Activated CD4-positive, alpha-beta T cell treated with anti-CD3 and anti-CD28 coated beads, Interleukin-2, amount 50 U/mL, for 24 hours (primary cell): ENCODE measurements at places on chromosomes 1 and 21.

DNA sequence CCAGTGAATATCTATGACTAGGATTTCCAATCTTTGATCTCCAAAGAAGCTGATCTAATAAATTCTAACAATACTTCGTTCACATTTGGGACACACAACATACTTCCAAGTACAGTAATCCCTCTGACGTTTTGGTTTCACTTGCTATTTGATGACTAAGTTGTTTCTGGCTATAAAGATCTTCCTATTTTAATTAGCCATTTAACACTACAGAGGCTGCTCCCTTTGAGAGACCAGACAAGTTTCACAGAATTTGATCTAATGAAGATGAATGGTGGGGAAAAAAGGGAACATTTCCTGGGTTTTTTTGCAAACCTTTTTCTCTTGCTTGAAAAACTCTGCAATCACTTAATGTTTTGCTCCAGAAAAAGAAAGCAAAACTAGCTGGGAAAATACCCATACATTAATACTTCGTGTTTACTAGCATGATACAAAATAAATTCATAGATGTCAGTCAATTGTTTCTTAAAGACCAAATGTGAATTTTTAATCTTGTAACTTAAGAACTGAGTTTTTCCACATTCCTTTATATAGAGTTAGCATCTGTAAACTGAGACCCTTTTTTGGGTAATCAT is 28.0 kb upstream of the GLIS1 start:
- DNase-seq = no peak

GRCh38 chr1:206455666-206456344 is 14.5 kb upstream of the IKBKE start:
- DNase-seq = no peak

- DNase-seq = no peak
Measured at GRCh38 chr1:153597206-153597605, 15.7 kb downstream of the S100A16 start.

DNA sequence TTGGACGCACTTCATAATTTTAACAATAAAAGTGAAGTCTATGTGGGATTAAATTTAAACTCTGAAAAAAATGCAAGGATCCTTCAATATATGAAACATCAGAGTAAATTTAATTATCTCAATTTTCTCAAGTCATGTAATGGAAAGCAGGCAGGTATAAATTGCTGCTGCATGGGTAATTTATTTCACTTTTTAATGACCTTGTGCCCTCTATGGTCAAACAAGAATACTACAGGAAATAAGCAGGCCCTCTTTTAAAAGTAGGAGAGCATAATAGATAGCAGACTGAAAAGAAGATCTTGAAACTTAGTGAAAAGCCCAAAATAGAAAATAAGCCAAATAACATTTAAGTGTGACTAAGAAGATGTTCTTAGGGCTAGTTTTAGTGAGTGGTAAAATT is 22.9 kb downstream of the BCAS2 start:
- no peak for DNase-seq

DNA sequence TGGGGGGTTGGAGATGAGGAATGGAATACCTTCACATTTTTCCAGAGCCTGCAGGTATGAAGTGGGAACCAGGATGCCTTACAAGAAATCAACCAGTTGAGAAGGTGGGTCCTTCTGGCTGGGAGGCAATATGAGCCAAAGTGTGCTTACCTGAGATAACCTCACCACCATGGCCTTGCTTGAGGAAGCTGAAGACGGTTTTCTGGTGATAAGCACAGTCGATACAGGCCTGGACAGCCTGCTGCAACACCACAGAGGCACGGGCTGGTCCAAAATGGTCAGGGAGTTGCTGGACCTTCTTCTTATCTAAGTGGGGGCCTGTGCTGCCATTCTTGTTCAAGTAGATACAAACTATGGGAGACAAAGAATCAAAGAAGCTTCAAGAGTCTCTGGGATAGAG is 27.0 kb upstream of the SLFNL1 start:
- DNase-seq = no peak

GRCh38 chr21:33236013-33236686 is 6.4 kb downstream of the IFNAR2 start:
- no peak for DNase-seq

- no peak for DNase-seq
Measured at GRCh38 chr1:240073097-240073496, 18.6 kb upstream of the FMN2 start.

GRCh38 chr1:179322557-179322956 is 29.0 kb downstream of the SOAT1 start:
- DNase-seq = no peak

- DNase-seq = no peak
Measured at GRCh38 chr1:108962681-108963051, 618 bp downstream of the CLCC1 start.

DNA sequence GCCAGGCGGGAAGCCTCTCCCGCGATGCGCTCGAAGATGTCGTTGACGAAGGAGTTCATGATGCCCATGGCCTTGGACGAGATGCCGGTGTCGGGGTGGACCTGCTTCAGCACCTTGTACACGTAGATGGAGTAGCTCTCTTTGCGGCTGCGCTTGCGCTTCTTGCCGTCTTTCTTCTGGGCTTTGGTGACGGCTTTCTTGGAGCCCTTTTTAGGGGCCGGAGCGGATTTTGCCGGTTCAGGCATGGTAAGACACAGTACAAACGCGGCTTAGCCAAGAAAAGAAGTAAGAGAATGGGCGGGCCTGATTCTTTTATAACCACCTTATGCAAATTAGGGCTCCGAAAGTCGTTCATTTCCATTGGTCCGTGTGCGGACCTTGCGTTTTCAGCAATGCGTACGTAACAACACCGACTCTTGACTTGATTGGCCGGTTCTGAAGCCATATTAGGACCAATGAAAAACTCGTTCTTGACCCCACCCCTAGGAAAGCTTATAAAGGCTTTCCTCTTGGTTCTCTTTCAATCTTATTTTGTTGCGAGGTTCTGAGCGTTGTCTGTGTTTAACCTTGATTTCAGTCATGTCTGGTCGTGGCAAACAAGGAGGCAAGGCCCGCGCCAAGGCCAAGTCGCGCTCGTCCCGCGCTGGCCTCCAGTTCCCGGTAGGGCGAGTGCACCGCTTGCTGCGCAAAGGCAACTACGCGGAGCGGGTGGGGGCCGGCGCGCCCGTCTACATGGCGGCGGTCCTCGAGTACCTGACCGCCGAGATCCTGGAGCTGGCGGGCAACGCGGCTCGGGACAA is 12.8 kb upstream of the BOLA1 start:
- peak; percentile 90 for DNase-seq

GRCh38 chr1:110581682-110582145 is 24.4 kb downstream of the KCNA2 start:
- no peak for DNase-seq

DNA sequence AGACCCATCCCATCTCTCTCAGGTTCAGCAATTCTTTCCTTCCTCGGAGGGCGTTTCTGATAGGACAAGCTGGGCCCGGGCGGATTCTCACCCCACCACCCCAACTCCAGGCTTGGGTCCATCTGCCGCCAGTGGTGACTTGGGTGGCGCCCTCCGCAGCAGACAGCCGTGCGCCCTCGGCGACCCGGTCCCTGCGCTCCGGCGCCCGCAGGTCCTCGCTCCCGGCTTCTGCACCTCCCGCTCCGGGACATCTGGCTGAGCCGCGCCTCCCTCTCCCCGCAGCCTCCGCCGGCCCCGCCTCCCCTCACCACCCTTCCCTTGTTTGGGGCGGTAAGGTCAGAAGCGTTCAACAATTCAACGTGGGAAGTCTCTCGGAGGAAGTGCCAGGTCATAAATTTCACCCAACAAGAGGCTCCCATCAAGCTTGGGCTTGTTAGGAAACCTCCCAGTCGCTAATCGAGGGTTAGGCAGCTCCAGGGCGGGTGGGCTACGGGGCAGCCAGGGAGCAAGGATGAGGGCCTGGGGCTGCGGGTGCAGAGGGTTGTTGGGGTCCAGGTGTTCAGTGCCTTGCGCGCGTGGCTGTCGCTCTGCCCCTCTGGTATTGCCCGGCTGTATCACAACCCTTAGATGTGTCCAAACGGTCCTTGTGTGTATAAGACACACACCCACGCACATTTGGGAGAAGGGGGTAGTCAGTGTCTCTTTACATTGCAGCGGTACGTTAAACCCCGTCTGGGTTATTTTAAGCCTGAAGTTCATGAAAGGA is 39.8 kb downstream of the OLIG1 start:
- no peak for DNase-seq

DNA sequence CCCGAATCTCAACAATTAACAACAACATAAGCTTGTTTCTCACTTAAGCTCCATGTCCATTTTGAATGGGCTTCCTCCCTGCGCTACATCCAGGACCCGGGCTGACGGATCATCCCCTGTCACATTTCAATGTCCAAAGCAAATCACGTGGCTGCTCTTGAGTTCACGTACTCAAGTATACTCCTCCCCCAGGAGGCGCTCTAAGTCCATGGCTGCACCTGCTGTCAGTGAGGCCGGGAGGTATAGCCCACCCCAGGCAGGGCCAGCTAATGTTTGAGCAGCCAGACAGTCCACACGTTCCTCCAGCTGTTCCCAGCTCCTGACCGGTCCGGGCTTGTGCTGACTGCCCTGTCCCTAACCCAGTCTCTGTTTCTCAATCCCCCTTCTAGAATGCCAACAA is 220.8 kb downstream of the SLC35F3 start:
- peak; percentile 4 for DNase-seq

DNA sequence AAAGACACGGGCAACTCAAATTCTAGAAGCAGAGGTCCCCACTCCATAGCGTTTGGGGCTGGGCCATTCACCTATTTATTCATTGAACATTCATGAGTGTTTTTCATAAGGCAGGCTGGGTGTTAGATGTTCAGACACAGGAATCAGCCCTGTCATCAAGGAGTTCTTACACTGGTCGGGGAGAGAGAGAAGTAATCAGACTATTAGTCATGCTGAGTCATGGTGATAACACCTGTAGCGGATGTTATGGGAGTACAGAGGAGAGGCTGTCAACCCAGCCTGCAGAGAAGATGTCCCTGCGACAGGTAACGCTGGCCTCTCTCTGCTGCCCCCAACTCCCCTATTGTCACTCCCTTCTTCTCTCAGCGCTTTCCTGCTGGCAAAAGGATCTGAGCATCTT is 17.2 kb downstream of the LY9 start:
- DNase-seq = peak; percentile 28

DNA sequence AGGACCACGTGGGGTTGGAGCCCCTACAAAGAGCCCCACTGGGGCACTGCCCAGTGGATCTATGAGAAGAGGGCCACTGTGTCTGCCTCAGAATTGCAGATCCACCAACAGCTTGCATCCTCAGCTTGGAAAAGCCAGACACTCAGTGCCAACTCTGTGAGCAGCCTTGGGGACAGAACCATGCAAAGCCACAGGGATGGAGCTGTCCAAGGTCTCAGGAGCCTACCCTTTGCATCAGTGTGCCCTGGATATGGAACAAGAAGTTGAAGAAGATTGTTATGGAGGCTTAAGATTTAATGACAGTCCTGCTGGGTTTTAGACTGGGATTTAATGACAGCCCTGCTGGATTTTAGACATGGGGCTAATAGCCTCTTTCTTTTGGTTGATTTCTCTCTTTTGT is 1670.9 kb downstream of the PLA2G4A start:
- DNase-seq = no peak

DNA sequence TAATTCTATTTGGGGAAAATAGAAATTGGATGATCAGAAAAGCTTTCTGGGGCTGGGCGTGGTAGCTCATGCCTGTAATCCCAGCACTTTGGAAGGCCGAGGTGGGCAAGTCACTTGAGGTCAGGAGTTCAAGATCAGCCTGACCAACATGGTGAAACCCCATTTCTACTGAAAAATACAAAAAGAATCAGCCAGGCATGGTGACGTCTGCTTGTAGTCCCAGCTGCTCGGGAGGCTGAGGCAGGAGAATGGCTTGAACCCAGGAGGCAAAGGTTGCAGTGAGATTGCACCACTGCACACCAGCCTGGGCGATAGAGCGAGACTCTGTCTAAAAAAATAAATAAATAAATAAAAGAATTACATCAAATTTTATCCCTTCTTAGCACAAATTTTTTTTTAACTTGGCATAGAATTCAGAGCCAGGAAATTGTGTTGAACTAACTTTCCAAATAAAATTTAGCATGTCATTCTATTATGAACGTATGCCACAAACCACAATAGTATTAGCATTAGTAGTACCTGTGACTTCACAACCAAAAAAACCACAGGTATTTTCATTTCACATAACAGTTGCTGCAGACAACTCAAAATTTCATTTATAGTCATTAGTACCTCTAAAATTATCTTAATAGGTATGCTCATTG is 4.5 kb upstream of the ANKRD13C start:
- no peak for DNase-seq

GRCh38 chr1:46224966-46225365 is 21.8 kb downstream of the LURAP1 start:
- DNase-seq = no peak

DNA sequence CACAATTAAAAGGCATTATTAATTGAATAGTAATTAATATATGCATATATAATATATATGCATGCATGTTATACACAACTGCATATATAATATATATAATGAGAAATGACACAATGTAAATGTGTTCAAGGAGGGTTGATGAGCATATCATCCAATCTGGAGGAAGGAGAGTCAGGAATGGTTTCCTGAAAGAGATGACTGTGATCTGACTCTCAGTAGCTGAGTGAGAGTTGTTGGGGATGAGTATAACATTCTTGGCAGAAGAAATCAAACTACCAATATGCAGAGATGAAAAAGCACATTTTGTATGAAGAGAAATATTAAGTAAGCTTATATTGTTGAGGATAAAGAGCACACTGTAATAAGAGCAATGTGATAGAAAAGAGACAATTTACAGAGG is 37.3 kb downstream of the F13B start:
- DNase-seq = no peak

DNA sequence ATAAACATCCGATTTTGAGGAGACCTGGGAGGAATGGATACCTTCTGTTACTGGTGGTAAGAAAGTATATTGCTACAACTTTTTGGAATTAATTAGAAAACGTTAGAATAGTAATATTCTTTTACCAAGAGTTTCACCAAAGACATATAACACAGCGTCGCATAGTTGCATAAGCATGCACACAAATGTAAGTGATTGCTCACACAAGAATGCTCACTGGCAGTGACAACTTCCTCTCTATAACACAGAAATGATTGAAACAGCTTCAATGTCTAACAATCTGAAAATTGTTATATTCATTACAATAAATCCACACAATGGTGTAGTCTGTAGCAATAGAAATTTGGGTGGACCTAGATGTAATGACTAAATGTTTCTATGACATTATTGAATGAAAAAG is 998.6 kb downstream of the TTLL7 start:
- no peak for DNase-seq

DNA sequence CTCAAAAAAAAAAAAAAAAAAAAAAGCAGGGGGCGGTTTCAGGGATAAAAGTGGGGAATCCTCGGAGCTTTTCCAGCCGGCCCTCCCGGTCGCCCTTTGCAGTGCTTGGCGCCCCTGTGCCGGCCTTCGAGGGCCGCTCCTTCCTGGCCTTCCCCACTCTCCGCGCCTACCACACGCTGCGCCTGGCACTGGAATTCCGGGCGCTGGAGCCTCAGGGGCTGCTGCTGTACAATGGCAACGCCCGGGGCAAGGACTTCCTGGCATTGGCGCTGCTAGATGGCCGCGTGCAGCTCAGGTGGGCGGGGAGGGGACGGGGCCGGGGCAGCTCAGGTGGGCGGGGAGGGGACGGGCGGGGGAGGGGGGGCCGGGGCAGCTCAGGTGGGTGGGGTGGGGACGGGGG is 25.3 kb downstream of the RNF223 start:
- DNase-seq = no peak
